ENCODE measurements at places on chromosomes 7 and 10.

DNA sequence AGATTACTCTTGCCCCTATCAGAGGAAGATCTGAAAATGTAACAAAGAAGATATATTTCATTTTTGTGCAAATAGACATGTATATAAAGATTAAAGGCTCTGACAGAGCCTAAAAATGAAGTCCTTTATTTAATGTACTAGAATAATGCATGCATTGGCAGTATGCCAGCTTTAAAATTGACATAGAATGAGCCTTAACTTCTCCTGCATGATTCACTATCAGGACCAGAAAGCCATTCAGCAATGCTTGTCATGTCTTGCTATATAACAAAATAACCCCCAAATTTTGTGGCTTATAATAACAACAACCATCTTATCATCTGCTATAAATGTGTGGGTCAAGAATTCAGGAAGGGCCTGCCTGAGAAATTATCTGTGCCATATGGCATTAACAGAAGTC lies 411.9 kb downstream of the GRM8 start:
- DNase-seq: no peak

DNA sequence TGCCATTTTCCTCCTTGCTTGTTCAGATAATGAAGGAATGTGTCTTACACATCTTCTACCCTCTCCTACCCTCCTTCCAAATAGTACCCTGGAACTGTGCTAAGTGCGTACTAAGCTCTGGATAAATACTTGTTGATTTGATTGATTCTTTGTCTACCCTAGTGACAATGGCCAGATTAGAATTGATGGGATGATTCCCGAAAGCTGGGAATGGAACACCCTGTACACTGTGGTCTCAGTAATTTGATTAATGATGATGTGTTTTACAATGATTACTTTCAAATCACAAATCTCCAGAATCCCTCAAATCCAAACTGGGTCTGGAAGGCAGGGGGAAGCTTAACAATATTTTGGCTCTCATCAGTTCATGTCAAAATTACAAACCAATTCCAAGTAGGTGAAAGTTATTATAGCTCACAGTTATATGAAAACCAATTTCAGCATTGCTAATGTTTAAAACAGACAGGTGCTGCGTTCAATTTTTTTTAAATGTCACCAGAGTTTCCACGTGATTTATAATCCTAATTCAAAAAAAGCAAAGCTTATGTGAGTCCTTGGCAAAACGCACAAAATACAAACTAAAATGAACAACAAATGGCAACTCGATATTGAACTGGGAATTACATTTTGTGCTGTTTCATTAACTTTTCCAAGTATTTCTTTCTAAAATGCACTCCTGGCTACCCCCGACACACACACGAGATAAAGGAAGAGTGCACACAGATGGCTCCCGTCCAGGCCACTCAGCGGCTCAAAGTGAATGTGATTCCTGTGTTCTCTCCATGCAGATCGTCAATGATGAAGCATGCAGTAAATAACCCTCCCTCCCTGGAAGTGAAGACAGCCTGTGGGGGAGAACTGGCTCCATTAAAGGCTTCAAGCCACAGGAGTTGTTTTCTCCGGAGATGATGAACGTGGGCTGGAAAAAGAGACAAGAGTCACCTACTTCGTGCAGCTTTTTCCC lies 21.7 kb upstream of the ADRB1 start:
- DNase-seq: no peak

GRCh38 chr10:3782146-3782450 lies 2.9 kb downstream of the KLF6 start:
- DNase-seq: no peak

DNA sequence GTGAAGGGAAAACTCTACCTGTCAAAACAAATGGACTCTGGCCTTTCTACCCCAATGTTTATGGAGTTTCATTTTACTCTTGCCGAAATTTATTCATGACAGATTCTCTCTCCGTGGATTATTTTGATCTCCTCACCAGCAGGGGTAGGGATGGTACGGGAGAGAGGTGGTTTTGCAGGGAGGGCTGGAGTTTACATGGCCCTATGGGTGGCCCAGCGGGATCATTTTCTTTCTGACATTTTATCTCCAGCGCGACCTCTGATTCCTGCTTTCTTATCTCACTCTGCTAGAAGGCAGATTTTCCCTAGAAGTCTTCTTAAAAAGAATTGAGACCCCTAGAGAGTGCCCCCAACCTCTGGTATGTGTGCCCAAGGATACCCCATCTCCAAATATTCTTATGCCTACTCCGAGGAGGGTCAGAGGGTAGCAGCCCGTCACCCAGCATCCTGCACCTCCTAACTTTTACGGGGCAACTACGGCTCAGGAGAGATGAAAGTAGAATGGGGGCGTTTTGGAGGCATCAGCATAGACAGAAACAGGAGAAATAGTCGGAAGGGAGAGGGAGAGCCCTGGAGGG lies 10.1 kb upstream of the GATA3 start:
- DNase-seq: no peak

GRCh38 chr7:52639981-52640380 lies 395.5 kb upstream of the POM121L12 start:
- DNase-seq: no peak

- no peak for DNase-seq
These were observed 64.3 kb upstream of the RET start for GRCh38 chr10:43012578-43012977.

GRCh38 chr7:74332373-74333176 lies 43.4 kb downstream of the CLIP2 start:
- no peak for DNase-seq

- no peak for DNase-seq
These were observed 18.9 kb downstream of the CALML3 start for GRCh38 chr10:5543623-5544022.

Data from lower leg skin (tissue), 4 donors.